Stimulated activated CD8-positive, alpha-beta memory T cell treated with anti-CD3 and anti-CD28 coated beads, Interleukin-4, amount 100 ng/mL, for 4 hours (primary cell): ENCODE measurements at places on chromosomes 2 and 18.

GRCh38 chr2:130310881-130311280, 31.8 kb upstream of the IMP4 start:
- DNase-seq, result no peak

DNA sequence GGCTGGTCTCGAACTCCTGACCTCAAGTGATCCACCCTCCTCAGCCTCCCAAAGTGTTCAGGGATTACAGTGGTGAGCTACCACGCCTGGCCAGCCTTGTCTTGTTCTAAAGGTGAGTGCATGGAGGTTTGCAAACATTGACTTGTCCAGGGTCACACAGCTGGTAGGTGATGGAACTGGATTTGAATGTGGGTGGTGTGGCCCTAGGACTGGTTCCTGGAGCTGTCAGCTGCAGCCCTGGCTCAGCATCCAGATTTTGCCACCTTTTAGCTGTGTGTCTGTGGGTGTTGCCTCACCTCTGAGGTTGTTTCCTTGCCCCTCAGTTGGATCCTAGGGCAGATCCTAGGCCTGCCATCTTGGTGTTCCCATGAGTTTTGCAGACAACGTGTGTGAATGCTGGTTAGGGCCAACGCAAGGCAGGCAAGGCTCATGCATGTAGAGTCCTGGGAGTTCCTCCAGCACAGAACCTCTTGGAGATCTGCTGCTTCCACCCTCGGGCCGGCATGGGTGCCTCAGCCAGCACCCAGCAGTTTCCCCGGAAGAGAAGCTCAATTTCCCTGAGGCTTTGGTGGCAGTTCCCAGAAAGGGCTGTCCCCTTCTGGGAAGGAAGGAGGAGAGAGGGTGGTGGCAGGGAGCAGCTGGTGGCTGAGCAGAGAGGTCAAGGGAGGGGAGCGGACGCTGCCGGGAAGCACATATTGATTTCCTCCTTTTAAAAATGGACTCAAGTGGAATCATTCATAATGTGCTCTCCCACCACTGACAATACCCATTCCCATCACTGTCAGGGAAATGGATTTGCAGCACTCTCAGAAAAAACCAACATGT, 127.6 kb upstream of the HS6ST1 start:
- DNase-seq, result no peak

DNA sequence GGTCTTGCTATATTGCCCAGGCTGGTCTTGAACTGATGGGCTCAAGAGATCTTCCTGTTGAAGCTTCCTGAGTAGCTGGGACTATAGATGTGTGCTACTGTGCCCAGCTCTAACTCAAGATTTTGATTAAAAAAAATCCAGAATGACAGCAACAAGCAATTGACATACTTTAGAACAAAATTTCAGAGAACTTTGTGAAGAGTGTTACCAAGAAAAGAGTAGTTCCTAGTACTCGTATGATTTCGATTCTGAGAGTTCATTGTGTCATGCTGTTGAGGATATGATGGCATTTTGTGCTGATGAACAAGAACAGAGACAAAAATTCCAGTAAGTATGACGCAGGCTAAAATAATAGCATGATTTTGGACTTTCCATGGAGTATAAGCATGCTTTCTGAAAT, 90.2 kb upstream of the TWSG1 start:
- DNase-seq, result no peak

DNA sequence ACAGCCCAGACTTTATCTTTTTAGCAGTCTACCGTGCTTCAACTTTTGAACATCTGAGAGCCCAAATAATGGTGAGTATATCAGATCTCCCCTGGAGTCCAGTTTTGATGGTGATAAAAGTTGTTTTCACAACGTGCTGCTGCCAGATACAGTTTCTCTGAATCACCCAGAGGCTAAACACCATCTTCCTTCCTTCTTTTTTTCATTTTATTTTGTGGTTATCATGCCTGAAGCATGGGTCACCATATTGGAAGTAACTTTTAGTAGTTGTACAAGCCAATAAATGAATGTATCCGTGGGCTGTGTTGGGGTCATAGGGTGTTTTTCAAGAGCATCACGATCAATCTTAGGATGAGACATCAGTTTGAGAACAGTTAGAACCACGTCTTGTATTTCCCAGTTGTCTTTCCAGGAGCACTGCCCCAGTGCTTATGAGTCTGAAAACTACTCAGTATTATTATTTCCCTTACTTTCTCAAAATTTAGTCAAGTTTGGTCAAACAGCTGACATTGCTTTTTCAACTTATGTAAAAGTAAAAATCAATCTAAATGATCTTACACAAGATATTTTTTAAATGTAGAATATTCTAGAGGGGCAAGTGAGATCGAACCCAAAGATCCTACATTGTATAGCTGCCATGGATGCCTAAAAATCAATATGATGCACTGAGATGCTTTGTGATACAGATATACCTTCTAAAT, 311.4 kb downstream of the CTNNA2 start:
- no peak for DNase-seq

DNA sequence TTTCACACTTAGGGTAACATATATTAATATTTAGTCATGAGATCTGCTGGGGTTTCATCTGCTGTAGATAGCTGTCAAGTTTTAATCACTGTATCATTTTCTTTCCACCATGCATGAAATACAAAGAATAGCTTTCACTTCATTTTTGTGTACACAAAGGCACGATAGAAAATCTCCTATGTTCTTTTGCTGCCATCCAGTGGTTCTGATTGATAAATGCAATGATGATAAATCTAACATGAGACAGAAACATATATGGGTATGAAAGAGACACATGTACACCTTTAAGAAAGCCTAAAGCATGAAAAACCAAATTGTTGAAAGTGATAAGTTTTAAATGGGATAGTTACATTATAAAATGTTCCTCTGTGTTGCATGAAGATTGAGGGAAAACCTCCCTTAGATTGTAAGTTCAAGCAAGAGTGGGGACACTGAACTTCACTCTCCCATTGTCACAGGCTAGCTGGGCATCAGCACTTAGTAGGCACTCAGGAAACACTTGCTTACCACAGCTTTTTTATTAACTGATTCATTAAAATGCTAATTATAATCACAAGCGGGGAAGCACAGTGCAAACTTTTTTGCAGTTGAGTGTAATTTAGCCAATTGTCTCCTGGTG, 31.2 kb downstream of the C1D start:
- no peak for DNase-seq

- DNase-seq, result no peak
Measured at GRCh38 chr18:30595942-30596341, 446.6 kb downstream of the DSC3 start.

DNA sequence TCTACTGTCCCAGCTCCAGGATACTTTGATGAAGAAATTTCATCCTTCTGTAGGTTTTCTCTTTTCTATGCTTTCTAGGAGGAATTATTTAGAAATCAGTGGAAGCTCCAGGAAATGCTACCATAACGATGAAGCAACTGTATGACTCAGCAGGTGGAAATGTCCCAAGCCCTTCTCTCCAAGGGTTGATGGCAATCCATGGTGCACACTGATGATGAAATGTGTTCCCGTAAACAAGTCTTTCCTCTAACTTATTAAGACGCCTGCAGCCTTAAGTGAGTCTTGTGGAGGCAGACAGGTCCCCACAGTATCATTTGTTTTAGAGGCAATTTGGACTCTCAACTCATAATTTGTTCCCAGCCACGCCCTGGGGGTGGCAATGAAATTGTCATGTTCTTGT, 777.6 kb upstream of the SOX11 start:
- DNase-seq, result no peak
